ENCODE measurements at places on chromosomes 11 and 22. TPM values are rescaled to one million over a fixed set of nuclear protein-coding genes. Genes with fewer than 3 reads are reported as not detected.

GRCh38 chr11:69674267-69674885 lies 777 bp downstream of the LTO1 start:
- no peak for DNase-seq

DNA sequence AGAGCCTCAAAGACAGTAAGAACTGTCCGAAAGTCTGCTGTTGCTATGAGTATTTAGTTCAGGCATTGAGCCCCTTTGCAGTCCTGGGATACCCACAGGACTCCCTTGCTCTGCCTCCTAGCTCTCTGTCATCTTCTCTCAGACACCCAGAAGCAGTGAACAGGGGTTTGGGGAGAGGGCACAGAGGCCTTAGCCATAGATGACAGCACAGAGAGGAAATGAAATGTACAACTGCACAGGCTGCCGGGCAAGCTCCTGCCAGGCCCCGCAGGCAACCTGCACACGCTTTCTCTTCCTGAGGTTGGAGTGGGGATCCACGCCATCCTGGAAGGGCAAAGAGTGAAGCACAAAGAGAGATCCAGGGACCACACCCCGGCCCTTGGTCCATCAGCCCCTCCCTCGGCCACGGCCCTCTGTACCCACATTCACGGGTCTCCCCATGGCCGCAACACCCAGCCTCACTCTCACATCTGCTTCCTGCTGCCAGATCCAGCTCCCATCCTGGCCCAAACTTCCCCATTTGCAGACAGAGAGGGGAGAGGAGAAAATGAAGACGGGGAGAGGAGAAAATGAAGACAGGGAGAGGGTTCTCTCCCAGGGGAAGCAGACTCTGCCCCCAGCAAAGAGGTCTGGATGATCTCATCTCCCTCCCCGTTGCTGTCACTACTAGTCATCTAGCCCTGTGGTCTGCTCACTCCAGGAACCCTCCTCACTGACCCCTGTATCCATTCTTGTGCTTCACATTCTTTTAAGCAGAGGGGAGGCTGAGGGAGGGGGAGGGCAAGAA lies 40.7 kb downstream of the CD6 start:
- DNase-seq, result no peak

DNA sequence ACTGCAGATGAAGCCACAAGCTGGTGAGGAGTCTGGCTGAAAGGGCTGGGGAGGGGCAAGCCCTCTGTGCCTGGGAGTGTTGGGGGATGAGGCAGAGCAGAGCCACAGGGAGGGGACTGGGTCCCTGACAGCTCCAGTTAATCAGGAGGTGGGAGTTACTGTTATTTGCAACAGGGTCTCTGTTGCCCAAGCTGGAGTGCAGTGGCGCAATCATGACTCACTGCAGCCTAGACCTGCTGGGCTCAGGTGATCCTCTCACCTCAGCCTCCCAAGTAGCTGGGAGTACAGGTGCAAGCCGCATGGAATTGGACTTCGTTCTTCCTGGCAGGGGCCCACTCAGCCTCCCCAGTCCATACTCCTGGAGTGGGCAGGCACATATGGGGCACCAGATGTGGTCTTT lies 7.7 kb downstream of the SCN2B start:
- DNase-seq, result no peak

- no peak for DNase-seq
These were observed 277.6 kb upstream of the ZC3H12C start for GRCh38 chr11:109815500-109816150.

DNA sequence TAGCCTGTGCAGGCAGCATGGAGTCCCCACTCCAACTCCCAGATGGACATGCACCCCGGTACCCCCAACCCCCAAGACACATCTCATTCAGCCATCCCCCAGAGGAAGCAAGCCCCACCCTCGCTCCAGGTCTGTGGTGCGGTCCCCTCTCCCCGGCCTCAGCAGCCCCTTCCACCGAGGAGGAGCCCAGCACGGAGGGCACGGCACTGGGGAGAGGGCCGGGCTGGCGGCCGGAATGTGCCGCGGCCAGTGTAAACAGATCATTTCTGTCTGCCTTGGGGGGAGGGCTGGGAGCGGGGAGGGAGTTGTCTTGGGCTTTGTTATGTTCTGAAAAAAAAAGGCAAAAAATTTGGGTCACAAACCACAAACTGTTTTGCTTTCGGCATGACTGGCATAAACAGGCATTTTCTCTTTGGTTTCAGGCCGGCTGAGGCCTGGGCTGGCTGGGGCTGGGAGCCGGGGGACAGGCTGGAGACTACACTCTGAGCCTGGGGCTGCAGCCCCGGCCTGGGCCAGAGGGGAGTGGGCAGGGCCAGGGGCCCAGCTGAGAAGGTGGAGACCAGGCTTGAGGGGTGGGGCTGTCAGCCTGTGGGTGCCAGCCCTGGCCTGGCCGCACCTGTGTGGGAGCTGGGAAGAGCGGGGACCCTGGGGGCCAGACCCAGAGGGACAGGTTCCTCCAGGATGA lies 16.8 kb downstream of the IGF2 start:
- peak; percentile 38 for DNase-seq

GRCh38 chr11:110828086-110828485 lies 115.8 kb upstream of the ARHGAP20 start:
- DNase-seq, result no peak

- DNase-seq, result peak; percentile 79
These were observed 974 bp downstream of the DGCR8 start for GRCh38 chr22:20080776-20081654.

- DNase-seq, result no peak
These were observed 3.3 kb downstream of the SCGB1D2 start for GRCh38 chr11:62245271-62245753.

GRCh38 chr11:132101881-132102280 lies 731.5 kb downstream of the NTM start:
- DNase-seq, result no peak

DNA sequence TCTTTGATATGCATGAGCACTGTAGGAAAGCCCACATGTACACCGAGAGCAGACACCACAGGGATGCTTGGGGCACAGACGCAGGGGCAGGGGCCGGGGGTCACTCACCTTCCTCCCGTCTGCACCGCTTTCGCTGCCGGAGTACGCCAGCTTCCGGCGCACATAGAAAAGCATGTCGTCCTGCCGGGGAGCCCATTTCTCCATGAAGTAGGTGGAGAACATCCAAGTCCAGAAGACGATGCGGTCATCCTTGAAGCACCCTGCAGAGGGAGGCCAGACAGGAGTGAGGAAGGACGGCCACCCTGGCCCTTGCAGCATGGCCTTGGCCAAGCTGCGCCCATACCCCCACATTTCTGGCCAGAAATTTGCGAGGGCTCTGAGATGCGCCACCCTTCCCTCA lies 28.8 kb downstream of the KIAA0930 start:
- peak; percentile 67 for DNase-seq

- DNase-seq, result no peak
These were observed 4.1 kb upstream of the STT3A start for GRCh38 chr11:125588505-125588904.

- DNase-seq, result no peak
These were observed 79.5 kb upstream of the CRYBB3 start for GRCh38 chr22:25120093-25120561.

- DNase-seq, result no peak
These were observed 26.1 kb downstream of the BDNF start for GRCh38 chr11:27673979-27674663.

DNA sequence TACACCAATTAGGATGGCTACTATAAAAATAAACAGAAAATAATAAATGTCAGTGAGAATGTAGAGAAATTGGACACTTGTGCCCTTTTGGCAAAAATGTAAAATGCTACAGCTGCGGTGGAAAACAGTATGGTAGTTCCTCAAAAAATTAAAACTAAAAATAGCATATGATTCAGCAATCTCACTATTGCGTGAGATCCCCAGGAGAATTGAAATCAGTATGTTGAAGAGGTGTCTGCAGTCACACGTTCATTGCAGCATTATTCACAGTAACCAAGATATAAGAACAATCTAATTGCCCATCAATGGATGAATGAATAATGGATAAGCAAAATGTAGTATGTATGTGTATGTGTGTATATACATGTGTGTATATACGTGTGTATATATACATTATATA lies 6.8 kb downstream of the OR52N2 start:
- DNase-seq, result no peak

DNA sequence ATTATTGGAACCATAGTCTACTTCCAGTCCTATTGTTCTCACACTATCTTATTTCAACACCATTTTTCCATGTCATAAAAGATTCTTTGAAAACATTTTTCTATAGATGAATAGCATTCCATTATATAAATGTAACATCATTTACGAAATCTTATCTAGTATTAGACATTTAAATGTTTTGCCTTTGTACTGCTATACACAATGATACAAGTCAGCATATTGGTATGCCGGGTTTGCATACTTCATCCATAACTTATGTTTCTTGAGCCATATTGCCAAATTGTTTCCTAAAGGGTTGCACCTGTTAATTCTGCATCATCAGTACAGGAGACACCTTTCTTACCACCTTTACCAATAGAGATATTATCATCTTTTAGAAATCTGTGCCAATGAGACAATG lies 68.2 kb downstream of the SYT13 start:
- DNase-seq, result no peak

DNA sequence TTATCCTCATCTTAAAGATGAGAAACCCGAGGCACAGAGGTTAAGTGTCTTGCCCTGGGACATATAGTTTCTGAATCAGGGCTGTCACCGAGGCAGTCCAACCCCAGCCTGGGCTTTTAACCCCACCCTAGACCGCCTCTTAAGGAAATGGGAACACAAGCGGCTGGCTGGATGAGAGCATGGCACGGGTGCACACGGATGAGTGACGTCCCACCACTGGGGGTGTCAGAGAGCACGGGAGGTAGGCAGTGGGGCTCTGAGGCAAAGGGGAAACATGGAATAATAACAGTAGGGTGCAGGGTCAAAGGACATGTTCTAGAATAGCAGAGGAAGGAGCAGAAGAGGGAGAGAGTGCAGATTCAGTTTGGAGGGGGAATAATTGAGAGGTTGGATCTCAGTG lies 22.3 kb downstream of the PPFIBP2 start:
- DNase-seq, result no peak

GRCh38 chr11:66032957-66033735 lies 6.9 kb upstream of the CATSPER1 start:
- no peak for DNase-seq

DNA sequence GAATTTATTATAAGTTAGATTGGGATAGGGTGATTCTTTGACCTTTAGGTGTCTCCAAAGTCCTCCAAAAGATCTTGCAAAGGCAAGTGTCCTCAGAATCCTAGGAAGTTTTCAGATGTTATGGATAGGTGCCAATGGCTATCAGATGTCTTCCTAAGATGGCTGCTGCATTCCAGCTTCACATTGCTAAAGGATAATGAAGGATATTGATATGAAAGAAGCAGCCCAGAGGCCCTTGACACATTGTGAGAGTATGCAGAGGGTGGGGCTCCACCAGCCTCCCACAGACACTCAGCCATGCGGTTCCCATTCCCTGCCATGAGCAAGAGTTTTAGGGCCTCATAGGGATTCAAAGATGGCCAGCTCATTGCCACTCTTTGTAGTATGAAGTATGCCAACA lies 22.3 kb upstream of the GLYATL2 start:
- DNase-seq, result no peak

GRCh38 chr11:13883042-13883441 lies 79.5 kb upstream of the SPON1 start:
- no peak for DNase-seq

DNA sequence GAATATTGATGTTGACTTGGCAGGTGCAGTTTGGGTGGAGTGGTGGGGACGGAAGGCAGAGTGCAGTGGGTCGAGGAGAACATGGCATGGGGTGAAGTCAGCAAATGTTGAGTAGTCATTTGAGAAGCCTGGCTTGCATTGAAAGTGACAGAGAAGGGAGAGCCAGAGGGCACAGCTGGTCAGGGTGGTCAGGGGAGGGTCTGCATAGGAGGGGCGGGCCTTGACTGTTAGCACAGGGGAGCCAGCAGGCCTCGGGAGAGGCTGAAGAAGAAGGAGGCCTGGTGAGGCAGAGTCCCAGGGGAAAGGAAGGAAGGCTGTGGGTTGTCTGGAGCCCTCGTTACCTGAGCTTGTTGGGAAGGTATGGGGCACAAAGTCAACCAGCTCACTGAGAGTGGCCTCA lies 230.8 kb upstream of the TBCEL start:
- no peak for DNase-seq

DNA sequence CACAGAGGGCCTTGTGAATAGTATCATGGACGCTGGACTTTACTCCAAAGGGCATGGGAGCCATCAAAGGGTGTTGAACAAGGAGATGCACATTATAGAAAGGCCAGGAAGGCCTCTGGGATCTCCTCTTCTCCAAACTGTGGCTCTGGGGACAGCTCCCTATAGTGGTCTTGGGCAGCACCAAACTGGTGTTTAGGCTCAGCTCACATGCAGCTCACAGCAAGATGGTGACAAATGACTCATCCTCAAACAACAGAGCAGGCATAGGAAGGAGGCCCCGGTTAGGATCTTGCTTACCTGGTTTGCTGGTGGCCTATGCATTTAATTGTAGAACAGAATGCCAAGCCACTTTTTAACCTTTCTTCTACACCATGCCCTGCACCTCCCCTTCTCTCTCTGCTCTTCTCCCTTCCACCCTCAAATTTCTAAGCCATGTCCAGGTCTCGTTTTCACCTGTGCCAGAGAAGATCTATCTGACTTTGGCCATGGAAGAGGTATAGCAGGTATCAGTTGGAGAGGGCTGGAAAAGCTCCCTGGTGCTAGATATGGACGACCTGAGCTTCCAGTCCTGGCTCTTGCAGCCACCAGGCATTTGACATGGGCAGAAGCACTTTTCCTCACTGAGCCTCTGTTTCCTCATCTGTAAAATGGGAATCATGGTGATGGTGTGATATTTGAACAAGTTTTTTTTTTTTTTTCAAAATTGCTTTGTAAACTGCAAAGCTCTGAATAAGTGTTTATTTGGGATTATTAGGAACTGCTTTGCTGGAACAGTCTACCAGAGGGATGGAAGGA lies 14.4 kb upstream of the EHF start:
- no peak for DNase-seq

DNA sequence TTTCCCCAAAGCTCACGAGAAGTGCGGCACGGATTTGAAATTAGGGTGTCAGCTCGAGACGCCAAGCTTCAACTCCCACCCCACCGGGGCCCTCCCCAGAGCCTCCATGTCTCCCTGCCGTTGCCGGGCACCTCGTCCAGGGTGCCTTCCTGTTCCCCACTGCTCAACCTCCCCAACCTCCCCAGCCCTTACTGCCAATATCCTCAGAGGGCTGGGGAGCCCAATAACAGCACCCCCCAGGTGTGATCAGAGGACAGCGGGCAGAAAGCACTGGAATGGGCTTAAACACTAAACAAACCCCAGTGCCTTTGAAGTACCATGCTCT lies 1336.4 kb downstream of the TBC1D22A start:
- peak; percentile 71 for DNase-seq

GRCh38 chr11:69431893-69432738 lies 49.3 kb upstream of the LINC01488 start:
- DNase-seq, result no peak

- DNase-seq, result peak; percentile 68
These were observed 37.2 kb upstream of the TH start for GRCh38 chr11:2208691-2209369.

The DEUP1 gene
- polyA plus RNA-seq, result not detected

The GNAZ gene
- polyA plus RNA-seq, result 1.4 TPM

The HOATZ gene
- not detected for polyA plus RNA-seq

The ACR gene
- polyA plus RNA-seq, result not detected

The TMEM191B gene
- polyA plus RNA-seq, result not detected

The C11orf65 gene
- not detected for polyA plus RNA-seq

The NECTIN1 gene
- polyA plus RNA-seq, result 4.3 TPM

The VEGFB gene
- 206 TPM for polyA plus RNA-seq

The DUSP8 gene
- 6.5 TPM for polyA plus RNA-seq

The INS gene
- polyA plus RNA-seq, result 18.8 TPM

Measured in aorta (tissue), 5 donors.